GM12891 (cell line): ENCODE measurements at places on chromosomes 2 and 18.

GRCh38 chr2:231062776-231063175 lies 6.1 kb downstream of the PSMD1 start:
- DNase-seq: no peak

DNA sequence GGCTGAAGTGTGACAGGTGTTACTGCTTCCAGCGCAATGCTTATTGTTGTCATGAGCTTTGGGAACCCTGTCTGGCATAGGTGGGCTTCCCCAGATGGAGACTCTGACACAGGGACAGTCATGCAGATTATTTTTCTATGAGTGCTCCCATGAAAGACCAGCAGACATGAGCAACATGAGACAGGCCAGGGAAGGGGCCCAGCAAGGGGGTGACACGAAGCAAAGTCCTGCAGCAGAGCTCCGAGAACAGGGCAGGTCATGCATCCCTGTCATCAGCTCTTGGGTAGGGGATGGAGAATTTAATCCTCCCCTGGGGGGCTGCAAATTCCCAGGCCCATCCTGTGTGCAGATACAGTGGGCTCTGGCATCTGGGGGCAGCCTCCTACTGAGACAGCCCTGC lies 77.4 kb downstream of the CTAGE1 start:
- DNase-seq: no peak

- no peak for DNase-seq
These were observed 430.9 kb upstream of the HNRNPA3 start for GRCh38 chr2:176781570-176782217.

GRCh38 chr2:160934263-160934662 lies 226.0 kb upstream of the TANK start:
- no peak for DNase-seq

GRCh38 chr2:177327009-177327408 lies 62.5 kb upstream of the NFE2L2 start:
- DNase-seq: no peak

- no peak for DNase-seq
These were observed 79.3 kb downstream of the SH3RF3 start for GRCh38 chr2:109208071-109208950.

GRCh38 chr2:10204326-10205161 lies 82.0 kb downstream of the RRM2 start:
- no peak for DNase-seq

- no peak for DNase-seq
These were observed 76.6 kb upstream of the GRB14 start for GRCh38 chr2:164697688-164698461.

- DNase-seq: no peak
These were observed 429 bp downstream of the C2orf76 start for GRCh38 chr2:119366161-119366648.

GRCh38 chr18:76064998-76065397 lies 430.0 kb downstream of the ZNF516 start:
- DNase-seq: no peak

GRCh38 chr2:59933948-59934347 lies 619.5 kb downstream of the BCL11A start:
- no peak for DNase-seq

- no peak for DNase-seq
These were observed 184.6 kb downstream of the ZFP36L2 start for GRCh38 chr2:43041661-43042360.

GRCh38 chr2:85215448-85216401 lies 82.5 kb downstream of the TCF7L1 start:
- no peak for DNase-seq
